Activated T-helper 1 cell treated with Interleukin-2 at 50 U/mL for 16 hours (primary cell): ENCODE measurements at places on chromosomes 16 and 17.
A peak's percentile ranks its signal among the peaks of the same experiment; 100 is the strongest.

- no peak for DNase-seq
Measured at GRCh38 chr17:22512506-22512905, 820.2 kb downstream of the KCNJ18 start.

GRCh38 chr17:15122857-15123256 lies 142.3 kb downstream of the PMP22 start:
- no peak for DNase-seq

DNA sequence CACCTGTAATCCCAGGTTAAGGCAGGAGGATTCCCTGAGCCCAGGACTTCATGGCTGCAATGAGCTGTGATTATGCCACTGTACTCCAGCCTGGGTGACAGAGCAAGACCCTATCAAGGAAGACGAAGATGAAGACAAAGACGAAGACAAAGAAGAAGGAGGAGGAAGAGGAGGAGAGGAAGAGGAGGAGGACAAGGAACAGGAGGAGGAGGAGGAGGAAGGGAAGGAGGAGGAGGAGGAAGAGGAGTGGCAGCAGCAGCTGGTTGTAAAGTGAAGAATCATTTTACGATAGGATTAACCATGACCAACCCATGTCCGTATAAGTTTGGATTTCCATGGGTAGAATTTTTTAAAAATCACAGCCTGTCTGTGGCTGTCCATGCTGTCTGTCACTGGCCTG lies 316.8 kb upstream of the TNRC6C start:
- no peak for DNase-seq

- no peak for DNase-seq
Measured at GRCh38 chr16:3646348-3646920, 8.1 kb upstream of the DNASE1 start.

DNA sequence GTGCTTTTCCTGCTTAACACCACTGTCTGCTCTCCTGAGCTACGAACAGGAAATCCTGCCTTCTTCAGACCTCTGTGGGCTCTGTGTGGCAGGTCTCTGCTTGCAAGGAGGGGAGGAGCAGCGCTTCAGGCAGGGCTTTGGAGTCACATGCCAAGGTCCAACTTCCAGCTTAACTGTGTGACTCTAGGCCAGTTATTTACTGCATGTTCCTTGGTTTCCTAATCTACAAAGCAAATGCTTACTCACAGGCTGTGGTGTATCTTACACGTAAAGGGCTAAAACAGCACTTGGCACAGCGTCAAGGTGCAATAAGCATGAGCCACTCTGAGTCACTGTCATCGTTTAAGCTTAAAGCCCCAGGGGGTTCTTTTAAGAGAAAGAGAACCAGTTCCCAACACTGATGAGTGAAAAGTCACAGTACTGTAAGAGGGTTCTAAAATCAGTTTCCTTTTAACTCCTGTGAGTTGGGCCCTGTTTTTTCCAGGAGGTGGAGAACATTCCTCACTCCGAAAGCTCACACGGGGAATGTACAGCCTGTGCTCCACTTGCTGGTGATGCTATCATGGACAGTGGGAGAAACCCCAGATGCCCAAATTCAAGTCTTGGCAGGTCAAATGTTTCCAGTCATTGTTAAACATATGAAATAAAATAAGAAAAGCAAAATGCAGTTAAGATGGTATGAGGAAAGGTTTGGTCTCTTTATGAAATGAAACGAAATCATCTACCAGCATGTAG lies 54.1 kb upstream of the BCAR1 start:
- DNase-seq = peak; percentile 2

- DNase-seq = peak; percentile 15
Measured at GRCh38 chr17:37844158-37844976, 79.8 kb upstream of the TBC1D3K start.

DNA sequence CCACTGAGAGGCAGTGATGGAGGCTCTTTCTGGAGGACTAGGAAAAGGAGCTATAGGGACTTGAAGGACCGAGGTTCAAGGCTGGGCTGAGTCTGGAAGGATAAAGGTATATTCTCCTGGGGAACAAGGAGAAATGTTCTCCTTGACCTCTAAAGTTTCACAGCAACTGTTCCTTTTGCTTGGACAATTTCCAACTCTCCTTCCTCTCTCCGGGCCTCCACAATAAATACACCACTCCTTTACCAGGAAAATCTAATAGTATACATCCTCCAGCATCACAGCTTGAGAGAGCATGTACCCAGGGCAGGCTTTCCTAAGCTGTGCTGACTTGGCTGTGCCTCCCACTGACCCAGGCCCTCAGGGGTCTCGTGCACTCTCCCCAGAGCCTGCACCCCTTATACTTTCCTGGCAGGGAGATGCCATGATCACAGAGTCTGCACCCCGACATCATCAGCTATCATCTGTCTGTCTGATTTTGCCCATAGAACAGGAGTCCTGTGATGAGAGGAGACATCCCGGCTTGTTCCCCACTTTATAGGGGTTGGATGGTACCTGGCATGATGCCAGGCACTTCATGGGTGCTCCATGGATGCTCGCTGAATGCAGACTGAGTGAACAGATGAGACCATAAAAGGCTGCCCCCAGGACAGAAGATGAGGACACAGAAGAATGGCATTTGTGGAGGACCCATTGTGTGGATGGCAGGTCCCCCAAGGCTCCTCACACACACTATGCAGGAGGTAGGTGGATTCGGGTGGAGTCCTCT lies 582.6 kb upstream of the CDH5 start:
- no peak for DNase-seq

DNA sequence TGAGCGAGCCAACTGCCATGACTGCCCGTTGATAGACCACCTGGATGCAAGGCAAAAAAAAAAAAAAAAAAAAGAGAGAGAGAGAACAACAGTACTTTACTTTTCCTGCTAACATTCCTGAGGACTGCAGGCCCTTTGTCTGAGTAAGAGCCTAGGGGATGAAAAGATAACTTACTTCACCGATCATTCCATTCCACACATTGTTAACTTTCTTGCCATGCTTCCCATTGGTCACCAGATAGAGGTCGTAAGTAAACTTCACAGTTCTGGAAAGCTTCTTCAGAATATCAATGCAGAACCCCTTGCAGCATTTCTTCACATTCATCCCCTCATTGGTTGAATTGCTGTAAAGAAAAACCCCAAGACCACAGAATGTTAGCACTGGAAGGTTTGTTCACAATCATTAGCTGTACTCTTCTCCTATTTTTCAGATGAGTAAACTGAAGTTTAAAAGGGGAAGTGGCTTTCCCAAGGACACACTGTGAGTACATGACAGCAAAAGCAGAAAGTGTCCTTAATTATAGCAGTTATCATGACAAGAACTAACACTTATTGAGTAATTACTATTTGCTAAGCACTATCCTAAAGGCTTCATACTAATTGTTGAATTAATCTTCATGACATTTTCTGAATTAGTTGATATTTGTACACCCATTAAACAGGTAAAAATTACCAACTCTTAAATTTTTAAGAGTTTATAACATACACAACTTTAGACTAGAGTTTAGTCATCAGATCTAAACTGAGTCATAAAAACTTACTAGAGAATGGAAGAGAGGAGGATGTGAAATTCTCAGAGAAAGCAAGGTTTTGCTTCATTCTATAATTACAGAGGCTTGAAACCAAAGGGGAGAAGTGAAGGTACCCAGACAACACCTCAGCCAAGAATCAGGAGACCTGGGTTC lies 341.2 kb downstream of the GRIN2A start:
- no peak for DNase-seq

- no peak for DNase-seq
Measured at GRCh38 chr16:59878479-59878878, 1144.4 kb upstream of the GOT2 start.

DNA sequence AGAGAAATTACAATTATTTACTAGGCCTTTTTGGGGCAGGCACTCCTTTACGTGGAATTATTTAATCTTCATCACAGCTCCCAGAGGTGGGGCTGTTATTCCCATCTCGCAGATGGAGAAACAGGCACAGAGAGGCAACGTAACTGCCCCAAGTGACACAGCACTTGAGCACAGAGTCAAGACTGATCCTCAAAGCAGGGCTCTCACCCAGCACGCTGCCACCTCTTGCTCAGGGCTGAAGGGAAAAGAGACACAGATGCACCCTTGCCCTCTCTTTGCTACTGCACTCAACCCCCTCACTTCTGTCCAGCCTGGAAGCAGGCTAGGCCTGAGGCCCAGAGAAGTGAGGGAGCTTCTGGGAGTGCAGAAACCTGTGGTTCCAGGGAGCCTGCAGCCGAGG lies 4.4 kb downstream of the ADAM11 start:
- DNase-seq = no peak

GRCh38 chr17:78168903-78169793 lies 767 bp downstream of the SYNGR2 start:
- peak; percentile 41 for DNase-seq

- DNase-seq = no peak
Measured at GRCh38 chr17:35584061-35584460, 3.1 kb upstream of the AP2B1 start.

DNA sequence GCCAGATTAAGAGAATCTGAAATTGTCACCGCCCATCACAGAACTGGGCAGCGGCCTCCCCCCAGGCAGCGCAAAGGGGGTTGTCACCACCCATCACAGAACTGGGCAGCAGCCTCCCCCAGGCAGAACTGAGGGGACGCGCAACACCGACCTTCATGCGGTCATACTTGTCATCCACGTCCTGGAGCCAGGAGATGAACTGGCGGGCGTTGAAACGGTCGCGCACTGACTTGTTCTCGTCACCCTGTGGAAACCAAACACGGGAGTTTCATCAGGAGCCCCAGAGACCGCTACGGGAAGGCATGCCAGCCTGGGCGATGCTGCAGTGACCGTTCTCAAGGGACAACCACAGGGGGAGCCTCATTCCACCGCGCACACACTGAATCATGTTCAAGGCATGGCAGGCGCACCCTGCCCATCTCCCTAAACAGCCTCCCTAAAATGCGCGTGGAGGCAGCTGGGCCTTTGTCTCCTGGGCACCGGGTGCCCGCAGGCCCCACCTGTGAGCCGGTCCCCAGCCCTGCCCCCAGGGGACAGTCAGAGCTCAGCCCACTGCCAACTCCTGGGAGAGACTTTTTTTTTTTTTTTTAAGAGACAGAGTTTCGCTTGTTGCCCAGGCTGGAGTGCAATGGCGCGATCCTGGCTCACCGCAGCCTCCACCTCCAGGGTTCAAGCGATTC lies 53.3 kb downstream of the ZNF778 start:
- DNase-seq = no peak

DNA sequence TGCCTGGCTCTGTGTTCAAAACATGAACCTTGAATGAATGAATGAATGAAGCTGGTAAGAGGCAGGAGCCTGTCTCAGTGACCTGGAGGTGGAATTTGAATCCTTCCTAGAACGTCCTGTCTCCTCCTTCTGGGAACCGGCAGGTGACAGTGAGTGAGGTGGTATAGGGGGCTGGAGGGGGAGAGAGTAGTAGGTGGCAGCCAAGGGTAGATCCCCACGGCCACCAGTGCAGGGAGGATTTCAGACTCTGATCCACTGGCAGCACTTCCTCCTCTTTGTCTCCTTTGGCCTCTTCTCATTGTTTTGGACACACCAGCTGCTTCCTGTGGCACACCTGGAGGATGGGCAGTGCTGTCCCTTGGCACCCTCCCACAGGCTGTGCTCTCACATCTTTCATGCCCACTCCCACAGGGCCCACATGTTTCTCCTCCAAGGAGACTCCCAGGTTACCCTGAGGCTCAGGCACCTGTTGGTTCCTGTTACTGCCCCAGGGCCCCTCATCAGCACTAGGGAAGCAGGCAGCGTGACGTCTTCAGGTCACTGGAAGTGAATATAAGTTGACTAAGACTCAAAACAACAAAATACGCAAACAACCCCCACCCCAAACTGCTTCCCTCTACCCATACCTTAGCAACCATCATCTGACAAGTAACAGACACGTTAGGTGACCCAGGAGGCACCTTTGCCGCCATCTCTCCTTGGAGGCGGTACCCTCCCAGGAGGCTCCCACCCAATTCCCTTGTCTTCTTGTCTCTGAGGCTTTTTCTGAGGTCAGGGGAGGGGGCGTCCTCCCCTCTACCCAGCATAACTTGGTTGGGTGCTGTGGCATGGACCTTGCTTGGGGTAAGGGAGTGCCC lies 84.6 kb downstream of the N4BP1 start:
- no peak for DNase-seq

- no peak for DNase-seq
Measured at GRCh38 chr16:65961476-65962143, 404.9 kb upstream of the CDH5 start.

GRCh38 chr17:16328997-16329396 lies 24.3 kb downstream of the CENPV start:
- no peak for DNase-seq

GRCh38 chr17:49872754-49873377 lies 25.0 kb upstream of the TAC4 start:
- DNase-seq = no peak
